Posterior cingulate gyrus (tissue), 11 donors: ENCODE measurements at places on chromosomes 2 and 18.

- DNase-seq, result no peak
Observed at GRCh38 chr2:207901829-207902228, 123.5 kb downstream of the PLEKHM3 start.

GRCh38 chr2:200148366-200148765, 158.1 kb upstream of the SPATS2L start:
- DNase-seq, result no peak

- no peak for DNase-seq
Observed at GRCh38 chr2:23480957-23481797, 96.2 kb downstream of the KLHL29 start.

GRCh38 chr2:212145121-212145520, 393.5 kb downstream of the ERBB4 start:
- DNase-seq, result no peak

GRCh38 chr2:20543469-20544152, 96.7 kb downstream of the RHOB start:
- DNase-seq, result no peak

GRCh38 chr2:54073796-54074195, 41.6 kb upstream of the ACYP2 start:
- DNase-seq, result no peak

DNA sequence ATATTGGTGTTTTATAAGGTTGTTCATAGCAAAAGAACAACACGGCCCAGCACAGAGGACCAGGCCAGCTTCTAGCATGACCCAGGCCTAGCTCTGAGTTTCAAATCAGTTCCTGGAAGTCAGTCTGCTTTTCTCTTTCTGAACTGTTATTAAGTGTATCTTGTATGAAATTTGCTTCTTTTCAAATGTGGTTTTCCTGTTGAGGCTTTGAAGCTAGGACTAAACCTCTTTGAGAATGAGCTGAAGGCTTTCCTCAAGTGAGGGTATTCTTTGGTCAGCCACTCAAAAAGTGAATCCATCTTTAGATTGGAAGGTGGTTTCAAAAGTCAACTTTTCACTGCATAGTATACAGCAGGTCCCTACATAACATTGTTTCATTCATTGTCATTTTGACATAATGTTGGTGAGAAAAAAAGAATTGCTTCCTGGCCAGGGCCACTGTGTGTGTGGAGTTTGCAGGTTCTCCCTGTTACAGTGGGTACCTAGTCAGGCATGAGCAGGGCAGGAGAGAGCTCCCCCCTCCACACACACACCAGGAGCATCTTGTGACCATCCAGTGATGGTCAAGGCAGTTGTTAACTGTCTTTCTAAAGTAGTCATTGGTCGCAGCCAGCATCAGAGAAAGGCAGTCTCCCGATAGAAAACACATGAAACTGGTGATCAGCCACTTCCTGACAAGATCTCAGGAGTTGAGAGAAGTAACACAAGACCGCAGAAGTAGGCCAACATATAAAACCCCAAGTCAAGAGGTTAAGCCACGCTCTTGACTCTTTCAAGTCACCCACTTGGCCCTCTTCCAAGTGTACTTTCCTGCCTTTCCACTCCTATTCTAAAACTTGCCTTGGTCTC, 6.7 kb upstream of the ACAA2 start:
- DNase-seq, result no peak

DNA sequence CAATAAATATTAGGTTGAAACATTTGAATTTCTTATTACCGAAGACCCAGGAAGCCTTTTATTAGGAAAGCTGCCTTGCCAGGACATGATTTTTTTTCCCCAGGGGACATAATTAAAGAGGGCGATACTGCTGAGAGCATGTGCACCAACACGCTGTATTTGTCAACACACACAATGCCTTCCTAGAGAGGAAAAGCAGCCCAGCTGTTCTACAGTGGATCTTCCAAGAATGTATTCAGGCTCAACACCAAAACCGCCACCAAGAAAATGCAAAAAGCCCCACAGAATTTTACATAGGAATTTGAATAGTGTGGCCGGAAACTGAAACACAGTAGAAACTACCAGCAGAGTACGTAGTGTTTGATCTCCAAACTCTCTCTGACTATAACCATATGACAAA, 320.4 kb downstream of the DLGAP1 start:
- no peak for DNase-seq

DNA sequence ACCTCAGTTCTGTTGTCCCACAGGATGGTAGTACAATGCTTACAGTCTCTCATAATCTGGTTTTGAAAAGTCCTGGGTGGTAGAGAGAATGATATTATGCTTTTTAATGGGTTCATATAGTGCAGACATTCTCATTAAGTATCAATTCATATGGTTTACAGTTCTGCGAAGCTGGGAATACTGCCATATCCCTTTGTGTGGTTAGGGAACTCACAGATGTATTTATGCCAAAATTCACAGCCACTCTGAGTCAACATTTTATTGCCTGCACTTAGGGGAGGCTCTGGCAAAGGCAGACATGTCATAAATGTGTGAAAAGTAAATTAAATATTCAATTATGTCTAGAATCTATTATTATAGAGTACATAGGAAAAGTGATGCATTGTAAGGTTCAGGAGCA, 808.2 kb downstream of the SUCLG1 start:
- no peak for DNase-seq

DNA sequence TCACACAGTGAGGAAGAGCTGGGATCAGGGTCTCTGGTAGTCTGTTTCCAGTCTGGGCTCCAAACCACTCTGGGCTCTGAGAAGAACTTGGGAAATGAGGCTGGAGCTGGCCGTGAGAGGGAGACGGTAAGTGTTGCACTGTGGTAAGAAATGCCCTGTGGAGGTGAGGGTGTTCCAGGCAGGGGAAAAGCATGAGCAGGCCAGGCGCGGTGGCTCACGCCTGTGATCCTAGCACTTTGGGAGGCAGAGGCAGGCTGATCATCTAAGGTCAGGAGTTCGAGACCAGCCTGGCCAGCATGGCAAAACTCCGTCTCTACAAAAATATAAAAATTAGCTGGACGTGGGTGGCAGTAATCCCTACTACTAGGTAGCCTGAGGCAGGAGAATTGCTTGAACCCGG, 14.3 kb upstream of the DES start:
- DNase-seq, result no peak

DNA sequence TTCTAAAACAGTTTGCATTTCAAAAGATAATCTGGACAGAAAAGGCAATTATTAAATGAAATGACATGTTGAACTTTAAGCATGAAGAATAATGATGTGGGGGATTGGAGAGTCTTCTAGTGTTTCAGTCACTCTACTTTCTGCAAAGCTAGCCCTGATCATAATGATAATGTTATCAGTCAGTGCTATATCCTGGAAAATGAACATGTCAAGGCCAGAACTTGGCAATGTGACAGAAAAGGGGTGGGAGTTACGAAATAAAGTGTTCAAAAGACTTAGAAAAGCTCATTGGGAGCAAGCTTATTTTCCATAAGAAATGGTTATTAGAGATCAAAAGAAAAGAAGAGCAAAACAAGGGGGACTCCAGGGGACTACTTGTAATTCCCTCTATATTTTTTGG, 288.5 kb upstream of the SLC8A1 start:
- DNase-seq, result no peak

DNA sequence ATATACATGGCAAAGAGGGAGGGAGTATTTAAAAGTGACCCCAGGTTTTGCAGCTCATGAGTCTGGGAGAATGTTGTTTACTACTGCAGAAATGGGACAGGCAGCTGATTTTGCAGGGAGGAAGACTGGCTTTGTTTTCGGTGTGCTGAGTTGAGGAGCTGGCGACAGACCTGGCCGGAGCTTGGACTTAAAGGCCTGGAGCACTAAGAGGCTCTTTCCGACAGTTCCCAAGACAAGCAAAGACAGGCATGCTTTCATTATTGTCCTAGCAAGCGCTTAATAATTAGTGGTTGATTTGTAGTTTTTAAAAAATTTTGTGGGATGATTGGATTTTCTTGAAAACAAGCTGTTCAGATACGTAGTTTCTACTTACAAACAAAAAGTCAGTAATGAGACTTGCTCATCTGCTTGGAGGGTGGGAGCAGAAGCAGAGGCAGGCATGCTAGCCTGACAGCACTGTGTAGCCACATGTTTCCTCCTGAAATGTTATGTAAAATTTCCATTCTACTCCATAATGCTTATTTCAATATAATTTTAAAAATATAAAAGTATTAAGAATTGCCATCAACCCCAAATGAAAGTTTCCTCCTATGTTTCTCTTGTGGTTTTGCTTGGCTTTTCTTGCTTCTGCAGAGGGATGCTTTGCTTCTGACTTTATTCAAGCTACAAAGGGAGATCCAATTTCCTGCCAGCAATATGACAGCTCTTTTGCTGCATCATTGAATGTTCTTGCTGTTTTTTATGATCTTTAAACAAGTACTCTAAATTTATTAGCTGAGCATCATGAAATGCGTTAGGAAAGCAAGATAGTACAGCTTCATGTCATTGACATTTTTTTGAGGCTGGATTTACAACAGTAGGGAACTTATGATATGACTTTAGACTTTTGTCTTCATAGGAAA, 75.8 kb downstream of the PHLPP1 start:
- no peak for DNase-seq

GRCh38 chr18:40911582-40912254, 1043.3 kb upstream of the PIK3C3 start:
- no peak for DNase-seq
